Placental pericyte (primary cell): ENCODE measurements at places on chromosomes 11 and 22. TPM values are rescaled to one million over a fixed set of nuclear protein-coding genes. Genes with fewer than 3 reads are reported as not detected.

NDUFV1 gene
- total RNA-seq: 154 and 199 TPM in 2 replicates

OR2AT4 gene
- not detected in 2 replicates for total RNA-seq

FOLR3 gene
- total RNA-seq: 2.1 TPM in 1 of 2 replicates, not detected in the other

CCDC179 gene
- total RNA-seq: not detected in 2 replicates

EPS8L2 gene
- 51.4 and 51.7 TPM in 2 replicates for total RNA-seq

TRIM51 gene
- total RNA-seq: not detected in 2 replicates

NXPE4 gene
- not detected in 2 replicates for total RNA-seq

CABP4 gene
- total RNA-seq: not detected in 2 replicates
